ENCODE measurements at places on chromosomes 5 and 9.

GRCh38 chr5:153352685-153353219 lies 137.7 kb upstream of the GRIA1 start:
- DNase-seq: peak; percentile 38
- peaks cover 16% of the 10 kb centered on the region for H3K4me1 ChIP-seq
- H3K27ac ChIP-seq: no peak overlapping the region
- H3K4me3 ChIP-seq: peak overlapping the region; percentile 46
- no peaks in the 10 kb centered on the region for H3K36me3 ChIP-seq

- no peak overlapping the region for H3K27ac ChIP-seq
- H3K27me3 ChIP-seq: peaks cover 5% of the 10 kb centered on the region
- H3K4me3 ChIP-seq: no peak overlapping the region
- H3K36me3 ChIP-seq: no peaks in the 10 kb centered on the region
Observed at GRCh38 chr9:130382636-130383349, 62.0 kb upstream of the ASS1 start.

- DNase-seq: no peak
- H3K27me3 ChIP-seq: no peaks in the 10 kb centered on the region
Observed at GRCh38 chr9:80635065-80635464, 1054.3 kb downstream of the TLE1 start.

- peak within 1 kb of the TSS; percentile 62 for H3K4me3 ChIP-seq
- H3K4me1 ChIP-seq: peaks cover 11% of the 10 kb centered on the region
- H3K27me3 ChIP-seq: peaks cover 75% of the 10 kb centered on the region
- no peaks in the 10 kb centered on the region for H3K36me3 ChIP-seq
- peak; percentile 41 for DNase-seq
Observed at GRCh38 chr5:95284572-95285408, at the start of gene MCTP1. TSS of gene MCTP1 (minus strand) at chr5:95285094.

- H3K36me3 ChIP-seq: no peaks in the 10 kb centered on the region
- no peak overlapping the region for H3K4me3 ChIP-seq
- H3K27ac ChIP-seq: no peak overlapping the region
Observed at GRCh38 chr5:31585166-31585894, 53.2 kb downstream of the C5orf22 start.

GRCh38 chr5:133240425-133241091 lies 188.7 kb downstream of the HSPA4 start:
- H3K36me3 ChIP-seq: no peaks in the 10 kb centered on the region
- H3K4me3 ChIP-seq: no peak overlapping the region
- H3K27ac ChIP-seq: peak overlapping the region; percentile 50
- peaks cover 27% of the 10 kb centered on the region for H3K4me1 ChIP-seq
- H3K27me3 ChIP-seq: no peaks in the 10 kb centered on the region
- no peak for DNase-seq

DNA sequence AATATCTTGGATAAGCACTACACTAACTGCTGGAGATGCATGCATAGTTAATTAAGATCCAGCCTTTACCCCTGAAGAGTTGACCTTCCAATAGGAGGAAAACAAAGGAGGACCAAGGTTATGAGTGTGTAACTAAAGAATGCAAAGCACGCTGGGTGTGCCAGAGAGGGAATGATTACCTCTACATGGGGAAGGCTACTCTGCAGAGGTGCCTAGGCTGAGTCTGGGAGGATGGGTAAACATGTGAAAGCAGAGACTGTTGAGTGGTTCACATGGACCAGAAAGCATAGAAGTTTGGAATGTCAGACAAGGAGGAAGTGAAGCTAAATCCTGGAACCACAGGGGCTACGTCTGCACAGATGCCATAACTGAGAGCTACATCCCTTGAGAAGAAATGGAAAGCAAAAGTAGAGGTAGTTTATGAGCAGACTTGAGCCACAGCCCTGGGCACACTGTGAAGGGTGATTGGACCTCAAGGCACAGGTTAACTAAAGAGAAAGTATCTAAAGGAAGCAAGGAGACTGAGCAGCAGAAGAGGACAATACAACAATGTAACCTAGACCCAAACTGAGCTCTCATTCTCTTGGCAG lies 176.2 kb downstream of the DENND1A start:
- no peaks in the 10 kb centered on the region for H3K27me3 ChIP-seq
- H3K27ac ChIP-seq: no peak overlapping the region
- no peak for DNase-seq

- no peaks in the 10 kb centered on the region for H3K27me3 ChIP-seq
- H3K27ac ChIP-seq: no peak overlapping the region
- no peak overlapping the region for H3K4me3 ChIP-seq
- H3K4me1 ChIP-seq: peaks cover 2% of the 10 kb centered on the region
- H3K36me3 ChIP-seq: peaks cover 4% of the 10 kb centered on the region
Observed at GRCh38 chr5:32325062-32325461, 12.3 kb upstream of the MTMR12 start.

- no peak overlapping the region for H3K27ac ChIP-seq
- DNase-seq: no peak
- peaks cover 5% of the 10 kb centered on the region for H3K27me3 ChIP-seq
- no peaks in the 10 kb centered on the region for H3K36me3 ChIP-seq
Observed at GRCh38 chr5:86968301-86968753, 299.4 kb upstream of the RASA1 start.

DNA sequence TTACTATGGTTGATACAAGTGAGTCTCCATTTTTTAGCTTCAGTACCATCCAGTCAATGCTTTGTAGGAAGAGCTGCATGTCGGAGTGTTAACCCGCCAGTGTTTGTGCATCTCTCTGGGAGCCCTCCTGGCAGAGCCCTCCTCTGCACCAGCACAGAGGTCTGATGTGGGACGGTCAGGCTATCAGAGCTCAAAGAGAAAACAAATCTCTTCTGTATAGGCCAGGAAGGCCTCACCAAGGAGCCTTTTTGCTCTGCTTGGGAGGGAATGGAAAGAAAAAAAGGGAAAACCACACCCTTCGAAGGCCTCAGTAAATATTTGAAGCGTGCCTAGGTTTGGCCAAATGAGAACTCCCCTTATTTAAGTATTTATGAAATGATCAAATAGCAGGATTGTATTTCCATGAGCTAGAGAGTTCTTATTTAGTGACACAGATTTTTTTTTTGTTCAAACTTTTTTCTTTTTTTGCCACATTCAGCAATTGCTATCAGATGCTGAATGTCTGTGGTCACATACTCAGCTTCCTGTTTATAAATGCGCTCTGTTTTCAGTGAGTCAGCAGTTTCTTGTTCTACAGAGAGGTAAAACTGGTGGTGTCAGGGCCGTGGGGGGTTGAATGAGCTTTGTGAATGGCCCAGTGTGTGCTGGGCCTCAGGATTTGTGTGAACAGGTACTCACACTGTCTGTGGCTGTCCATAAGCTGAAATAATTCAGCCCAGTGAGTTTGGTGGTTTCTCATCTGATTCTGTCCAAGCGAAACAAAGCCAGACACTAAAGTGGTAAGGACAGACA lies 226.6 kb downstream of the SNX18 start:
- H3K4me1 ChIP-seq: peaks cover 18% of the 10 kb centered on the region
- peaks cover 4% of the 10 kb centered on the region for H3K27me3 ChIP-seq
- no peak overlapping the region for H3K4me3 ChIP-seq

GRCh38 chr5:106849266-106849665 lies 821.5 kb downstream of the EFNA5 start:
- H3K27ac ChIP-seq: no peak overlapping the region
- DNase-seq: no peak
- H3K27me3 ChIP-seq: no peaks in the 10 kb centered on the region
- no peaks in the 10 kb centered on the region for H3K36me3 ChIP-seq

DNA sequence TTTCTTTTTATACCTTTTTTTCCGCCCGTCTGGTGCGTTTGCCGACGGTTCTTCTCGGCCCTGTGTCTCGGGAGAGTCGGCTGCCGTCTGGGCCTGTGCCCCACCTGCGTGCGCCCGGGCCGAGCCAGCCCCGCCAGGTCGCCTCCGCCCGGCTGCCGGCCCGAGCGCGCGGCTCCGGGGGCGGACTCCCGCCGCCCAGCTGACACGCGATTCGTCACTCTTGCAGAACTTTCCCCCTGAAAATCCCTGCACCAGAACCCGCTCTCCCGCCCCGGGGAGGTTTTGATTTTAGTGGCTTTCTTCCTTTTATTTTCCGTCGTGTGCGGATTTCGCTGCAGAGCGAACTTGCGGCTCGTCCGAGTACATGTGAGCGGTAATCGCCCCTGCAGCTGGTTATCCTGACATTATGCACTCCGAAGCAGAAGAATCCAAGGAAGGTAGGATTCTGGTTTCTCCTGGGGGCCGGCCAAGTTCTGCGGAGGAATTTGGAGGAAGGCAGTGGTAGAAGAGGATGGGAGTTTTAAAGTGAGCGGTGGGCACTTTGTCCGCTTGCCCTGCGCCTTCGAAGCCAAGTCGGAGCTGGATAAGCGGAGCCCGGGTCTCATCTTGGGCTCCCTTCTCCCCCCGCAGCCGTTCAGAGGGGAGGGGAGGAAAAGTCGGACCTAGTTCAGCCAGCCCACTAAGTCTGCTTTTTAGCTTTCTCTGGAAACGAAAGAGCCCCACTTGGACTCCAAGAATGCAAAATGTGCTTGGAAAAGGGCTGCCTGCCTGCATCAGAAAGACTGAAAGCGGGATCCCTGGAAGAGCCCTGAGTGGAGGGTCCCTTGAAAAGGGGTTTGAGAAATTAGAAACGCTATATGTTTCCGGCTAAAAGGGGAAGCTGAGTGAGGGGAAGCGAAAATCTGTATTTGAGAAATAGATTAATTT lies at the start of gene TNFAIP8:
TNFAIP8 (plus strand) TSS at position 335 of the 927 bp plus-strand sequence; CDS start at position 407, 72 bp downstream.
- peak within 1 kb of the TSS; percentile 99 for H3K4me3 ChIP-seq
- H3K4me1 ChIP-seq: peaks cover 68% of the 10 kb centered on the region
- peak within 1 kb of the TSS; percentile 92 for H3K27ac ChIP-seq
- H3K27me3 ChIP-seq: no peaks in the 10 kb centered on the region
- peaks cover 64% of the 10 kb centered on the region for H3K36me3 ChIP-seq
- peak; percentile 85 for DNase-seq

GRCh38 chr9:129604766-129605163 lies 16.1 kb downstream of the C9orf50 start:
- DNase-seq: no peak
- H3K4me3 ChIP-seq: no peak overlapping the region
- no peak overlapping the region for H3K27ac ChIP-seq

GRCh38 chr5:27083449-27084415 lies 45.3 kb upstream of the CDH9 start:
- no peaks in the 10 kb centered on the region for H3K27me3 ChIP-seq
- no peak overlapping the region for H3K27ac ChIP-seq
- H3K4me1 ChIP-seq: no peaks in the 10 kb centered on the region

DNA sequence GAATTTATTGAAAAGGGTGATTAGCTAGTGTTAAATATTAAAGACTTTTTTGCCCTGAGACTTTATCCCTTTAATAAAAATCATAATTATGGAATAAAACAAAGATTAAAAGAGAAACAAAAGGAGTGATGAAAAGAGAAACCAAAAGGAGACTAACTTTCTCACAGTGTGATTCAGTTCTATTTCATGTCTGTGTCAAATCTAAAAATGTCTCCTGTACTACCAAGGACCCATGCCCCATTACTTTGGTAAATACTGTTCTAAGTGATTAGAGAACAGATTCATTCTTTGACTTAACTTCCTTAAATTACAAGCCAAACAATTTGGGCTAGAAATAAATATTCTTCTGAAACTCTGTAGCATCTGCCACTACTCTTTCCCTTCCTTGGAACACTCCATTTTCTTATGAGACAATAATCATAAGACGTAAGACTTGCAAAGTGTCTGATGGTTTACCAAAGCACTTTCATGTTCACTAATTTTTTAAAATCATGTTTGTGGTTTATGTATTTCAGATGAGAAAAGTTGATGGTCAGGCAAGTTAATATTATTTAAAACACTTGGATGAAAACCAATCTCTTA lies 319.0 kb downstream of the EBF1 start:
- H3K36me3 ChIP-seq: no peaks in the 10 kb centered on the region
- no peaks in the 10 kb centered on the region for H3K27me3 ChIP-seq
- DNase-seq: no peak
- H3K27ac ChIP-seq: no peak overlapping the region

DNA sequence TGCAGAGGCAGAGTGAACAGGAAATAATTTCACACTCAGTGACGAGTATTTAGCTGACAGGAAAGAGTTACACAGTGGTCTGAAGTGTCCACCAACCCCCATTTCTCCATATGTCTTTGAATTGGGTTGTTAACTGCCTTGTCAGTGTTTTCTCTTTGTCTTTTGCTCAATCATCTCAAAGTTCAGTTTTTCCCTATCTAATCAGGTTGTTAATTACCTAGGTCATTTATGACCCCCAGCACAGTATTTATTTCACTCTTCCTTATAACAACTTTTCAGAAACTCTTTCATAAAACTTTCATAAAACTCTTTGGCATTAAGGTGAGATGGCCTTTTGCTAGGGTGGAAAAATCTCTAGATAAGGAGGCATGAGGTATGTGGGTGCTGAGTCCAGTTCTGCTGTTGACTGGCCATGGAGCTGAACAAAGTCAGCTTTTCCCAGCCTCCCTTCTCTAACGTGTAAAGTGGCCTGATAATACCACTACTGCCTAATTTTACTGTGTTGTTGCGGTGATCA lies 5.2 kb upstream of the ALDOB start:
- no peaks in the 10 kb centered on the region for H3K36me3 ChIP-seq
- H3K27ac ChIP-seq: no peak overlapping the region
- H3K27me3 ChIP-seq: peaks cover 72% of the 10 kb centered on the region
- DNase-seq: no peak
- no peaks in the 10 kb centered on the region for H3K4me1 ChIP-seq

- no peaks in the 10 kb centered on the region for H3K36me3 ChIP-seq
- peaks cover 3% of the 10 kb centered on the region for H3K27me3 ChIP-seq
- H3K4me3 ChIP-seq: no peak overlapping the region
- H3K27ac ChIP-seq: no peak overlapping the region
Observed at GRCh38 chr5:159017786-159018185, 81.9 kb downstream of the EBF1 start.

Data from activated T-cell treated with anti-CD3 and anti-CD28 coated beads, Interleukin-2, amount 50 U/mL, for 24 hours (primary cell).